Stimulated activated CD8-positive, alpha-beta memory T cell treated with anti-CD3 and anti-CD28 coated beads, Interleukin-4, amount 100 ng/mL, for 48 hours (primary cell): ENCODE measurements at places on chromosomes 1 and 21.

DNA sequence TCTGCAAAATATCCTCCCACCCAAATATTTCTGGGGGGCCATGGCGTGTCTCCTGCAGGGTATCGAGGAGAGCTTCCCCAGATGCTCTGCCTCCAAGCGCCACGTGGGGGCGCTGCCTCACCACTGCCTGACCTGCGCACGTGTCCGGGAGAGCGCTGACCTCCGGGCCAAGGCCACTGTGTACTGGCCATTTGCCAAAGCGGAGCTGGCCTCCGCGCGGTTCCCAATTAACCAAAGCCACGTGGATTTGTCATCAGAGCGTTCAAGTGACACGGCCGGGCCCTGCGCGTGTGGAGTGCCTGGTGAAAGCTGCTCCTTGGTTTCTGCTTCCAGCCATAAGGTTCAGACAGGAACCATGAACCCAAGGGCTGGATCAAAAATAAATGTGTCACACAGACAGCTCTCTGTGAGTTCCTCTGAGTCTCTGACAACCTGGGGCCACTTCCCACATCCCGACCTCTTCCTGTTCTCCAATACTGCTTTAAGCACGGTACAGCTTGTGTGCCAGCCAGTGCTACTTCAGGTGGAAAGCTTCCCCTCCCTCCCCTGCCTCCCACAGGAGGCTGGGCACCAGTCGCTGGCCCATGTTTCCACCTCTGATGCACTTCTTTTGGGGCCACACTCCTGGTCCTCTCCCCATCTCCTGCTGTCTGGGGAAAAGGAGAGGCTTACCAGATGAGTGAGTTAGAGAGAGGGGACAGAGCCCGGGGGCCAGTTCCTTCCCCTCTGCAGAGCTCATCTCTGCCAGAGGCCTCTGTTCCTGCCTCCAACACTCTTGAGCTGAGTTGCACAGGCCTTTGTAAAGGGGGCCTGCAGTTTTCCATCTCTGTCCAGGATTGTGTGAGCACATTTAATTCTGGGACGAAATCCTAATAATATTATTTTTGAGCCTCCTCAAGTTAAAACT, 26.1 kb downstream of the ZP4 start:
- peak; percentile 54 for DNase-seq

DNA sequence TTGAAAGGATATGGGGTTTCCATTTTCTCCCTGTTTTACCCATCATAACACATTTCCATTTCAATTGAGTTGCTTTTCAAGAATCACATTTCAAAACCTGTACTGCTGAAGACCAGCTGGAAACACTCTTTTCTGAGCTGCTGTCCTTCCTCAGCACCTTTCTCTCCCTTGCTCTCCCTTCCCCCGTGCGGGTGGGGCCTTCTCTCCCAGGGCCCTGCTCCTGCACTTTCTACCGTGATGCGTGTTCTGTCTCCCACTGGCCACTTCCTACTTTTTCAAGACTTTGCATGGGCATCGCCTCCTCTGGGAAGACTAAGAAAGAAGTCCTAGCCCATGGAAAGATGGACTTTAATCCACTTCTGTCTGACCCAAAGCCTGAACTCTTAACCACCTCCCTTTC, 390.4 kb downstream of the PTPRU start:
- no peak for DNase-seq

- DNase-seq = peak; percentile 56
Observed at GRCh38 chr1:161730050-161730564, 8.8 kb downstream of the FCRLB start.

GRCh38 chr1:30698401-30698981, 24.9 kb downstream of the MATN1 start:
- DNase-seq = no peak

- no peak for DNase-seq
Observed at GRCh38 chr1:67723126-67723525, 38.1 kb downstream of the GADD45A start.

- no peak for DNase-seq
Observed at GRCh38 chr1:172809750-172810149, 150.8 kb downstream of the FASLG start.

GRCh38 chr1:175195798-175196197, 3.2 kb upstream of the KIAA0040 start:
- DNase-seq = no peak

GRCh38 chr21:42513151-42513984, at the start of gene SLC37A1:
Gene SLC37A1 (plus strand): TSS chr21:42513852. CDS start chr21:42518455, 4,603 bp downstream.
- DNase-seq = peak; percentile 53

- DNase-seq = no peak
Observed at GRCh38 chr1:99003581-99004253, 944 bp downstream of the PLPPR5 start.

DNA sequence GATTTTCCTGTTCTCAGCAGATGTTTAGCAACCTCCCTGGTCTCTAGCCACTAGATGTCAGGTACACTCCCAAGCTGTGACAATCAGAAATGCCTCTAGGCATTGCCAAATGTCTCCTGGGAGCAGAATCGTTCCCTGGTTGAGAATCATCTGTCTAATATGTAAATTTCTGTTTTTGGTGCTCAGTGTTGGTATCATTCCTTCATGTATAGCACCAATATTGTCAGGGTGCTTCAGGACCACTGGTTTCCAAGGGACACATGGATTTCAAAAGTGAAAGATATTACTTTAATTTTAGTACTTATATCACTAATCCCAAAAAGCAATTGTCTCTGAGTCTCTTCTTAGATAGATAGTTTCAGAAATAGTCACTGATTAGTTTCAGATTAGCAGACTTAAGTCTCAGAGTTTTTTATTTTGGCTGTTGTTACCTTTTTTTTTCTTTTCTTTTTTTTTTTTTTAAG, 160.1 kb downstream of the PTPRC start:
- no peak for DNase-seq

- DNase-seq = no peak
Observed at GRCh38 chr21:31798842-31799704, 67.2 kb upstream of the SCAF4 start.

- DNase-seq = no peak
Observed at GRCh38 chr1:221521686-221522085, 220.2 kb downstream of the DUSP10 start.

DNA sequence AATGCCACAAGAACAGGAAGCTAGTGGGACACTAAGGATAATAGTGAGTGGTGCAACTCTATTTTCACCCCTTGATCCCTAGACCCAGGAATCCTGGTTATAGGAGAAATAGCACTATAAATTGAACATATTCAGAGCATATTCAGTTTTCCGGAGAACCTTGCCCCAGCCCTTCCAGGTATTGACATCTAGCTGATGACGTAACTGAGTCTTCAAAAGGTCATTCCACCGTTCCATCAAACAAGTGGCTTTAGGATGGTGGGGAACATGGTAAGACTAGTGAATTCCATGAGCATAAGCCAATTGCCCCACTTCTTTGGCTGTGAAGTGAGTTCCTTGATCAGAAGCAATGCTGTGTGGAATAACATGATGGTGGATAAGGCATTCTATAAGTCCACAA, 2.9 kb downstream of the MROH9 start:
- no peak for DNase-seq
